Heart left ventricle (tissue), 16 donors: ENCODE measurements at places on chromosomes 16 and 17. TPM values are rescaled to one million over a fixed set of nuclear protein-coding genes. Genes with fewer than 3 reads are reported as not detected.

DNA sequence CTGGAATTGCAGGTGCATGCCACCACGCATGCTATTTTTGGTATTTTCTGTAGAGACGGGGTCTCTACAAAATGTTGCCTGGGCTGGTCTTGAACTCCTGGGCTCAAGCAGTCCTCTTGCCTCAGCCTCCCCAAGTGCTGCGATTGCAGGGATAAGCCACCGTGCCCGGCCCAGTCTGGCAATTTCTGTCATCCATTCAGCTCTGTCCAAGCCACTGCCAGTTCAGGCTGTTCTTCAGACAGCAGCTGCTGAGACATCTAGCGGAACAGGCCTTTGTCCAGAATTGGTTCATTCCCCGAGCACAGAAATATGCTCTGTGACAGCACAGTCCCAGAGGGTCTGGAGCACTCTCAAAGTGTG is 5.4 kb downstream of the SLC47A1 start:
- no peak for DNase-seq

The CDK10 gene
- total RNA-seq, result 31.4 TPM

DNA sequence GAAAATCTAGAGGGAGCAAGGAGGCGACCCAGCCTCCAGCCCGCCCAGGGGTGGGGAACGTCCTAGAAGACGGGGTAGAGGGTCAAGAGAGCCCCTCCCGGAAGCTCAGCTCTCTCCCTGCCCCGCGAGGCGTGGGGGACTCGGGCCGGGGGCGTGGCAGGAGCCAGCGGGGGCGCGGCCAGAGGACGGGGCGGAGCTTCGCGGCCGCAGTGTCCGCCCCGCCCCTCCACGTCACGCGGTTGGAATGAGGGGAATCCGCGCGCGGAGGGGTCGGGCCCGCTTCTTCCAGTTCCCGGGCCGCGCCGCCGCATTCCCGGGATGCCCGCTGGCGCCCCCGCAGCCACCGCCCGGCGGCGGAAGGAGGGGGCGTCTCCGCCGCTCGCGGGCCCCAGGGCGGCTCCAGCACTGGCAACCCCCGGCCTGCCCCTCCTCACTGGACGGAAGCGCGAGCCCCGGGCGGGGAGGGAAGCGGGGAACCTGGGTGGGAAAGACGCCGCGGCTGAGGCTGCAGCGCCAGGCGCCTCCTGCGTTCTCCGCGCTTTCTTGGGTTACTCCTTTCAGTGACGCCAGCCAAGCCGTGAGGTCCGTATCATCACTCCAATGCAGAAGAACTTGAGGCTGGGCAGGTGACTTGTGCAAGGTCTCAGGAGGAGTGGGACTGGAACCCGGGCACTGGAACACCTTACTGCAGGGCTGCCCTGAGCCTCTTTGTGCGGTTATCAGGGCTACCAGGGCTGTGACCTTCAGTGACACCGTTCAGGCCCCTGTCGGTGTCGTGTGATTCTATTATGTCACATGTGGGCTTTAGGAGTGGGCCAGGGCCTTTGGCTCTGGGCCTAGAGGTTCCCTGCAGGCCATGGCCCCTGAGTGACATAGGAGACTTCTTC is 4.3 kb downstream of the MYO1C start:
- peak; percentile 94 for DNase-seq

The CEP295NL gene
- 0.31 TPM for total RNA-seq

The C16orf87 gene
- total RNA-seq, result 14.1 TPM

DNA sequence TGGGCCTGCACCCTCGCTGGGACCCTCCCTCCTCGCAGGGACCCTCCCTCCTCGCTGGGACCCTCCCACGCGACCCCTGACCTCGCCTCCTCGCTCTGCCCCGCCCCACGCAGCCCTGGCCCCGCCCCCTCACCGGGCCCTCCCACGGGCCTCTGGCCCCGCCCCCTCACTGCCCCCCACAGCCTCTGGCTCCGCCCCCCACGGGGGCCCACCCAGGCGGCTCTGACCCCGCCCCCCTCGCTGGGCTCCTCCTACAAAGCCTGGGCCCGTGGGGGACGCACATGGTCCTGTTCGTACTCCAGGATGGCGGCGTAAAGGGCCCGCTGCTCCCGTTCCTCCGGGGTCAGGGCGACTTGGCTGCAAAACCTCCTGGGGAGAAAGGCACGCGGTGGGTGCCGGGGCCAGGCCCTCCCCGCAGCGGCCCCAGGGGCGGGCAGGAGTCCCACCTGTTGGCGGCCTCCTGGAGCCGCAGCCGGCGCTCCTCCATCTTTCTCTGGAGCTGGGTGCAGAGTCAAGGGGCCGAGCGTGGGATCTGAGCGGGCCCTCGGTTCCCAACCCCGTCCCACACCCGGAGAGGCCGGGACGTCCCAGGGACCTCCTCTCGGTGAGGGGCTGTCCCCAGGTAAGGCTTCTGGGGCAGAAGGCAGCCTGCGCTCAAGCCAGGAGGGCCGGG is 9.0 kb downstream of the VPS9D1 start:
- DNase-seq, result peak; percentile 40

The TGFB1I1 gene
- total RNA-seq, result 15.6 TPM
